ENCODE measurements at places on chromosomes 12 and 14.

GRCh38 chr12:6116471-6117021 is 7.9 kb downstream of the VWF start:
- no peak for DNase-seq

DNA sequence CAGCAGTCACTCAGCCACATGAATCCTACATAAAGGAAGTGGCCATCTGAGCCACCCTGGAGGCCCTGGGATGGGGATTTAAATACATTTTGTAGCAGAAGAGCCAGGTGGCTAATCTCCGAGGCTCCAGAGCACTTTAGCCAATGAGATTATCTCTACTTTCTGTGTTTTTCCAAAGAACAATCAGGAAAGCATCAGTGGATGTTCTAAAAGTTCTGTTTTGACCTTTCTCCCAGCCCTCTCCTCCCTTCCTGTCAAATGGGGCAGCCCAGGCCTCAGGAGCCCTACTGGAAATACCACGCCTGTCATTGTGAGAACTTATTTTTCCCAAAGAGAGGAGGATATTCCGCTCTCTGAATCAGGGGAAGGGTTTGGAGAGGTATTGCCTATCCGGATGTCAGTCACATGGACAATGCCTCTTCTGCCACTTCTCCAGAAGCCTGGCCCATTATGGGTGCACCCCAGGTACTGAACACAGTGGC is 336.8 kb upstream of the FKBP4 start:
- no peak for DNase-seq

- no peak for DNase-seq
Observed at GRCh38 chr12:106328735-106329134, 26.2 kb downstream of the TCP11L2 start.

GRCh38 chr14:38137005-38137404 is 70.7 kb upstream of the SSTR1 start:
- no peak for DNase-seq

DNA sequence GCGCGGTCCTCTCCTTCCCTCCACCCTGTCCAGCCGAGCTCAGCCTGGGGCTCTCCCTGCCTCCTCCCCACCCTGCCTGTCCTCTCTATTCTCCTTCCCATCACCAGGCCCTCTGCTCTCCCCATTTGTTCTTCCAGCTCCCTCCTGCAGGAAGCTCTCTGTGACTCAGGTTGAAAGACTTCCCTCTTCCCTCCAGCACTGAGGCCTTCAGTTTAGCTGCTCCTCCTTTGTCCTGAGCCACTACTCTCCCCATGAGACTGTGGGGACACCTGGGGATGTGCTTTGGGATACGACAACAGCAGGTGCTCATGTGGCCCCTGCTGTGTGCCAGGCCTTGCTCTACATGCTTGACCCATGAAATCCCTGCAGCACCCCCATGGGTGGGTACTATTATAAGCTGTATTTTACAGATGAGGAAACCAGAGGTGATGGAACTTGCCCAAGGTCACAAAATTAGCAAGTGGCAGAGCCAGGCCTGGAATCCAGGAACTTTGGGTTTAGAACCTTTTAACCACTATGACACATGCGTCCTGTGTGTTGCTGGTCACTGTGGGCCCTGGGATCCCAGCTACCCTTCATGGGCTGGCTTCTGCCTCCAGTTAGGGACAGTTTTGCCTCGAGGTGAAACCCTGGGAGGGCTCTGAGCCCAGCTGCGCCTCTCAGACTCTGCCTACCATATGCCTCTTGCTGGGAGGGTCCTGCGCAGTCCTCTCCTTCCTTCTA is 5.5 kb downstream of the KRT80 start:
- no peak for DNase-seq

DNA sequence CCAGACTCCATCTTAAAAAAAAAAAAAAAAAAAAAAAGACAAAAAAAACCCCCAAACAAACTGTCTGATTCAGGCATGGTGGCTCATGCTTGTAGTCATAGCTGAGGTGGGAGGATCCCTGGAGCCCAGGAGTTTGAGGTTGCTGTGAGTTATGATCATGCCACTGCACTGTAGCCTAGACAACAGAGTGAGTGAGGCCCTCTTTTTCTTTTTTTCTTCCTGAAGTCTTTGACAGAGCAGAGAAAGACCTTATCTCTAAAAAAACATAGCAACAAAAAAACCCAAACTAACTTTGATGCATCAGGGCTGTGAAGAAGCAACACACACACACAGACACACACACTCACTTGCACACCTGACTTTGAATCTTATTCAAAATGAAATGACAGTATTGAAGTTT is 7.7 kb upstream of the AMN1 start:
- no peak for DNase-seq

DNA sequence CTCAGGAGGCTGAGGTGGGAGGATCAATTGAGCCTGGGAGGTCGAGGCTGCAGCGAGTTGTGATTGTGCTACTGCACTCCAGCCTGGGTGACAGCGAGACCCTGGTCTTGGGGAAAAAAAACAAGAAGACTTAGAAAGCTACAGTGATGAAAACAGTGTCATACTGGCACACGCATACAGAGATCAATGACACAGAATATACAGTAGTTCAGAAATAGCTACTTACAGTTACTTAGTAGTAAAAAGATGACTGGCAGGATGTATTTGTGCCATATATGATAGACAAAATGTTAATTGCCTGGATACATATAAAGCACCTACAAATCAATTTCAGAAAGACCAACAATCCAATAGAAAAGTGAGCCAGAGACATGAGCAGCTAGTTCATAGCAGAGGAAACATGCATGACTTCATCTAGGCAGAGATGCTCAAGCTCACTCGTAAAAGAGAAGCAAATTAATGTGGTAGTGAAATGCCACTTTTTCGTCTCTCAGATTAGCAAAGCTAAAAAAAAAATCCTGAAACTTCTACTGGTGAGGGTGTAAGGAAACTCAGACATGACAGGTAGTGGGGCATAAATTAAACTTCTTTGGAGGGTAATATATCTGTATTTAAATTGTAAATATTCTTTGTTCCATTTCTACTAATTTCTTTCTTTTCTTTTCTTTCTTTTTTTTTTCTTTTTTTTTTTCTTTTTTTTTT is 2.5 kb upstream of the ALDH2 start:
- DNase-seq: no peak

DNA sequence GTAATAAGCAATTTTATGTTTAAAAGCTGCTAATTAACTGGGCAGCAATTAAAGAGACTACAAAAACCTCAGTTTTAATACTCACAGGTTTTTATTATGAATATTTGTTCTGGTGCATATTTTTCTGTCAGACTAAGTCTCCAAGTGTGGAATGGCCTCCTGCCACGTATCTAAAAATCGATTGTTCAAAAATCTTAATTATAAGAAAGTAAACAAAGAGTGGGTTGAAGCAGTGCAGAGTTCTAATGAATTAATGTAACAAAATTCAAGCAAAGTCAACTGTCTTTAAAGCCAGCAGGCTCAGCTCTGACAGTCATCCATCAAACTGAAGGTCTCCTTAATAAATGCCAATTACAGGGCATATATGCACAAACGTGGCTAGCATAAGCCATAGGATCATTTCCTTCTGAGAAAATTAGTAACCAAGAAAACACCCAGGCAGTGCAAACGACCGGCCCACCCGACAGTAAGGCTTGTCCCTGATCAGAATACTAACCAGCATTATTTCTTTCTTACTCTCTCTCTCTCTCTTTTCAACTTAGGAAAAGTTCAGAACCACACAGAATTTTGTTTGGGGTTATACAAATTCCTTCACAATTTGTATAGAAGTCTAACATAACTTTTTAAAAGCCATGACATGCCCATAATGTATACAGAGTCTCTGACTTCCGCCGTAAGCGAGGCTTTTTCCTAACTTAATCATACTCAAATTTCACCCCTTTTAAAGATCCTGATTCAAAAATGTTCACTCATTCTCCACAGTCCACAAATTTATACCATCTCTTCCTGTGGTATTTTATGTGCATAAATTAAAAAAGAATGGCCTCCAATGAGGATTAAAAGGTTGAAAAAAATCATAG is 83.8 kb downstream of the SLC25A21 start:
- DNase-seq: no peak

DNA sequence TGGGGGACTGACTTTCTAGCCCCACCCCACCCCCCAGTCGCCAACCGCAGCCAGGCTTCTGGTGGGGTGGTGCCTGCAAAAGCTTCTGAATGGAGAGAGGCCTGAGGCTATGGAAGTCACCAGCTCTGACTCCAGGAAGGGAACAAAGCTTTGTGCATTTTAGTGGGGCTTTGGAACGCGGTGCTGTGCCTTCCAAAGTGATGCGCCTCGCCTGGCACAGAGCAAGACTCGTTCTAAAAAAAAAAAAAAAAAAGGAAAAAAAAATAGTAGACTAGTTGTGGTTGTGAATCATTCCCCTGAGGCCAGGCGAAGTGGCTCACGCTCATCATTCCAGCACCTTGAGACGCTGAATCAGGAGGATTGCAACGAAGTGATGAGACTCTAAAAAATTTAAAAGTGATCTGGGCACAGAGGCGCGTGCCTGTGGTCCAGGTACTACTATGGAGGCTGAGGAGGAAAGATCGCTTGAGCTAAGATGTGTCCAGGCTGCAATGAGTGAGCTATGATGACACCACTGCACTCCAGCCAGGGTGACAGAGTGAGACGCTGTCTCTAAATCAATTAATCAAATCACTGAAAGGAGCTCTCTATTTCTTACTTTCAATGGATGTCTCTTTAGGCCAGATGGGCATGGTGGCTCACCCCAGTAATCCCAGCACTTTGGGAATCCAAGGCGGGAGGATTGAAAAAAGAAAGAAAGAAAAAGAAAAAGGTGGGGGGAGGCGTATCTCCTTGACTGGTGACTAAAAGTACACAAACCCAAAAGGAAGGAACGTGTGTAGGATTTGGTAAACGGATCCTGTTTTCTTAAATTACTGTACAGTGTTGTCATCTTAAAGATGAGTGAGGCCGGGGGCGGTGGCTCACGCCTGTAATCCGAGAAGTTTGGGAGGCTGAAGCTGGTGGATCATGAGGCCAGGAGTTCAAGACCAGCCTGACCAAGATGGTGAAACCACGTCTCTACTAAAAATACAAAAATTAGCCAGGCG is 259.6 kb upstream of the ALG10B start:
- DNase-seq: no peak

DNA sequence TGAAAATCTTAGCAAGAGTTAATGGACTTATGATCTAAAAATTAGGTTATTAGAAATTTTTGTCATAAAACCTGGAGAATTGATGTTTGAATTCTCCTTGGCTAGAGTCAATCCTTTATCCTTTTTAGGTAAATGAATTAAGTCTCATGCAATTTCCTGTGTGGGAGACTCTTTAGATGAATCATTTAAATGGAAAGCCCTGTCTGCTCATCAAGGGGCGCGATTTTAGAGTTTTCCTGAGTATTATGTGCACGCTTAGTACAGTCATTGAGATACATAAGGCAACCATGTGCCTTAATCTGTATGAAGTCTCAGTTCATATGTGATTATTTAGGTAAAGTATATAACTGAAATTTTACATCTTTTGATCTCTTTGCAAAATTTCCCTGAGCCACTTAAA is 974.7 kb downstream of the NRXN3 start:
- DNase-seq: no peak

GRCh38 chr14:20608383-20609110 is 17.4 kb upstream of the RNASE12 start:
- DNase-seq: no peak

GRCh38 chr14:93953263-93953662 is 23.1 kb downstream of the ASB2 start:
- DNase-seq: no peak

DNA sequence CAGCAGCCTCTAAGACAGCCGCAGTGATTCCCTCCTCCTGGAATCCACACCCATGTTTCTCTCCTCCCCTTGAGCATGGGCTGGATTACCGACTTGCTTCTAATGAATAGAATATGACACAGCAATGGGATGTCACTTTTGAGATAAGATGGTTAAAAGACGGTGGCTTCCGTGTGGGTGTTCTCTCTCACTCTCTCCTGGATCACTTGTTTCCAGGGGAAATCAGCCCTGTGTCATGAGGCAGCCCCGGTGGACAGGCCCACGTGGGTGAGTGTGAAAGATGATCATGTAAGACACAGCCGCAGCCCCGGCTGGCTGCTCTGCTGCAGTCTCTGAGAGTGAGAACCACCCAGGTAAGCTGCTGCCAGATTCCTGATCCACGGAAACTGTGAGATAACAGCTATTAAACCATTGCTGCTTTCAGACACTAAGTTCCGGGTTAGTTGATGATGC is 10.7 kb downstream of the MOAP1 start:
- no peak for DNase-seq

GRCh38 chr12:1309613-1310012 is 284.8 kb downstream of the FBXL14 start:
- DNase-seq: no peak

GRCh38 chr12:119689935-119690500 is 22.1 kb downstream of the PRKAB1 start:
- no peak for DNase-seq

GRCh38 chr14:68521557-68521901 is 271.3 kb downstream of the ZFP36L1 start:
- no peak for DNase-seq

DNA sequence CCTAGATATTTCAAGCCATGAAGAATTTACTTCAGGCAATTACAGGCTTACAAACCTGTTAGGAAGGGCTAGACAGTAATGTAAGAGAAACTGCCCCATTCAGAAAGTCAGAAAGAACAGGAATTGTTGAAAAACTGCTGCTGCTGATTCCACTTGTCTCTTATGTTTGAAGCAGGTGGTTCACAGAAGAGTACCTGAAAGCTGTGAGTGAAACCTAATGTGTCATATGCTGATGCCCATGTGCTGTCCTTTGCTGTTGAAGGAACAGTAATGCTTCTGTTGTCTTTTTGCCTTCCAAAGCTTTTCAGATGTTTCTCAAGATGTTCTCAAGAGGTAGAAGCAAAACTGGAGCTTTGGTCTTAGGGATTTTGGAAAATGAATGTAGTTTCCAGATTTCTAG is 39.0 kb downstream of the MNAT1 start:
- no peak for DNase-seq

- DNase-seq: peak; percentile 83
Observed at GRCh38 chr14:20610002-20610765, 19.0 kb upstream of the RNASE12 start.

Data from thyroid gland (tissue), 4 donors.